ENCODE measurements at places on chromosomes 16 and 17.
A peak's percentile ranks its signal among the peaks of the same experiment; 100 is the strongest.

DNA sequence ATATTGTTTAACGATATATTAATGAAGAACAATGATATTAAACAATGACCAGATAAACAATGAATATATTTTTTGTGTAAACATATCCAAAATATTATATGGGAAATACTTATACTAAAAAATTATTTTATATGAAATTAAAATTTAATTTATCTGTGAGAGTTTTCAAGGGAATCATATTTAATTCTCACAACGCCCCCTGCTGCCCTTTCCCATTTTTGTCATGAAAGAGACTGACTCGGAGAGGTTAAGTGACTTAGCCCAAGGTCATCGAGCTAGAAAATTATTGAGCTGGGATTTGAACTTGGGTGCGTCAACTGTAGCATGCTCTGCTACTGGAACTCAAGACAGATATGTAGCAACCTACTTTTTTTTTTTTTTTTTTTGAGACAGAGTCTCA, 7.2 kb upstream of the MYCBPAP start:
- H3K4me1 ChIP-seq: peaks cover 11% of the 10 kb centered on the region
- H3K4me3 ChIP-seq: no peak overlapping the region
- no peak for DNase-seq
- peaks cover 3% of the 10 kb centered on the region for H3K36me3 ChIP-seq
- H3K27ac ChIP-seq: no peak overlapping the region

- no peaks in the 10 kb centered on the region for H3K27me3 ChIP-seq
- peak overlapping the region; percentile 47 for H3K27ac ChIP-seq
- H3K36me3 ChIP-seq: no peaks in the 10 kb centered on the region
- H3K4me3 ChIP-seq: no peak overlapping the region
Observed at GRCh38 chr16:17578981-17579874, 108.5 kb upstream of the XYLT1 start.

DNA sequence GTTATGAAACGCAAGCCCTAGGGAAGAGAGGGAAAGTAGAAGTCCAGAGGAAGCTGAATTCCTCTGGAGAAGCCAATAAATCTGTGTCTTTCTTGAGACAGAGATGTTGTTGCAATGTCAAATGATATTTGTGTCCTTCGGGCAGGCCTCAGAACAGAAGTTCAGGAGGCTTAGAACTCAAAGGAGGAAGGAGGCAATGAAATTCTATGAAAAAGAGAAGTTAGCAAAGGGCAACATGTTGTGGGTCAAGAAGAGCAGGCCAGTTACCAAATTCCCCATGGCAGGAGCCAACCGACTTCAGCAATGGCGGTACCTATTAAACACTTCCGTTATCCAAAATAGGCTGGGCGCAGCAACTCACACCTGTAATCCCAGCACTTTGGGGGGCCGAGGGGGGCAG, 109.0 kb upstream of the DHX40 start:
- DNase-seq: no peak
- no peak overlapping the region for H3K4me3 ChIP-seq
- no peaks in the 10 kb centered on the region for H3K4me1 ChIP-seq
- H3K36me3 ChIP-seq: peaks cover 2% of the 10 kb centered on the region

GRCh38 chr16:57994778-57995177, 5.7 kb downstream of the ZNF319 start:
- H3K36me3 ChIP-seq: peaks cover 2% of the 10 kb centered on the region
- DNase-seq: peak; percentile 24
- peak overlapping the region; percentile 83 for H3K27ac ChIP-seq
- peak overlapping the region; percentile 55 for H3K4me3 ChIP-seq
- peaks cover 43% of the 10 kb centered on the region for H3K4me1 ChIP-seq
- H3K27me3 ChIP-seq: no peaks in the 10 kb centered on the region

DNA sequence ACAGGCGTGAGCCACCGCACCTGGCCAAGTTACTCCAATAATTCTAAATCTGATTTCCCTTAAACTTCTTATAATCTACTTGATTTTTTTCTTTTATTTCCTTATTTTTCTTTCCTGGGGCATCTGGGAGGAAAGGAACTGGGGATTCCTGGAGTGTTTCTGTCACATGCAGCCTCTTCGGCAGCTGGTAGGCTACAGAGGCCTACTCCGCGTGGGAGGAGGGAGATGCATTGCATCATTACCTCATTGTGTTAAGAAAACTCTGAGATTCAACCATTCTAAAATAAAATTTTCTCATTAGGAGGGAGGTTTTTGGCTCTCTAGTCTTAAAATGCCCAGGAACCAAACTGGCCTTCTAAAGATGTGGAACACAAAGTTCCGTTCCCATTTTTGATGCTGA, 64.0 kb downstream of the SOX9 start:
- no peaks in the 10 kb centered on the region for H3K27me3 ChIP-seq
- H3K4me3 ChIP-seq: no peak overlapping the region
- H3K27ac ChIP-seq: no peak overlapping the region
- no peaks in the 10 kb centered on the region for H3K36me3 ChIP-seq

- peaks cover 2% of the 10 kb centered on the region for H3K4me1 ChIP-seq
- H3K4me3 ChIP-seq: no peak overlapping the region
- peaks cover 46% of the 10 kb centered on the region for H3K27me3 ChIP-seq
- no peaks in the 10 kb centered on the region for H3K36me3 ChIP-seq
- no peak overlapping the region for H3K27ac ChIP-seq
Observed at GRCh38 chr17:9828296-9829295, 2.9 kb downstream of the GLP2R start.

DNA sequence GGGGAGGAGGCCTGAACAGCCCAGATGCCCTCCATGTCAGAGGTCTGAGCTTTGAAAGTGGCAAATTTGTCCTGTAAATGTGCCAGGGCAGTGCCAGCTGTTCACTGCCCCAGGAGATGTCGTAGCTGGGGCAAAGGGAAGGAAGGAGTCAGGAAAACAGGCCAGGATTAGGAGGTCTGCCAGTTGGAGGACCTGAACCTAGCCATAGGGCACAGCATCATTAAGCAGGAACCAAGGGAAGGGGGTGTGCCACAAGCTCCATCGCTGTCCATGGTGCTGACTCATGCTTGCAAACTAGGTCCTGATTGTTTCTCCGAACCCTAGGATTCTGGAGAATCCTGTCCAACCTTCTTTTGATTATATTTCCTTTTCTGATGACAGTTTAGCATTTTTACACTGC, 124.2 kb downstream of the TMEM132E start:
- H3K4me1 ChIP-seq: no peaks in the 10 kb centered on the region
- no peaks in the 10 kb centered on the region for H3K36me3 ChIP-seq
- peaks cover 25% of the 10 kb centered on the region for H3K27me3 ChIP-seq
- DNase-seq: no peak

DNA sequence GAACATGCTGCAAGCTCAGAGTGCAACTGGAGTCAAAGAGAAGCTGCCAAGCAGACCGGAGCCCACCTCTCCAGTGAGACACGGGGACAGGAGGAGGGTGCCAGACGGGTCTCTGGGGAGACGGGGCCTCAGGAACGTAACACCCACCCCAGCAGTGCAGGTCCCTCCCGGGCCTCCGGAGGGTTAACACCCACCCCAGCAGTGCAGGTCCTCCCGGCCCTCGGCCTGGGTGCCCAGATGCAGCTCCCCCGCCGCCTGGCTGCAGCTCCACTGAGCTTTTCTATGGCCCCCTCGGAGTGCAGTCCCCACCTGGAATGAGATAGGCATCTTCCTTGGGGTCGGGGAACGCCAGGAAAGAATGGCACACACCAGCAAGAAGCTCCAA, 89.9 kb downstream of the ZNF778 start:
- H3K4me1 ChIP-seq: peaks cover 37% of the 10 kb centered on the region
- H3K27ac ChIP-seq: peak overlapping the region; percentile 34
- H3K36me3 ChIP-seq: peaks cover 10% of the 10 kb centered on the region
- no peak overlapping the region for H3K4me3 ChIP-seq

- DNase-seq: no peak
- peaks cover 12% of the 10 kb centered on the region for H3K4me1 ChIP-seq
- no peak overlapping the region for H3K27ac ChIP-seq
- H3K4me3 ChIP-seq: peak overlapping the region; percentile 25
- peaks cover 2% of the 10 kb centered on the region for H3K36me3 ChIP-seq
- H3K27me3 ChIP-seq: no peaks in the 10 kb centered on the region
Observed at GRCh38 chr17:14156689-14157088, 80.0 kb downstream of the CDRT15 start.

GRCh38 chr17:37842401-37842800, 81.8 kb upstream of the TBC1D3K start:
- no peak overlapping the region for H3K4me3 ChIP-seq
- DNase-seq: no peak
- no peak overlapping the region for H3K27ac ChIP-seq
- peaks cover 6% of the 10 kb centered on the region for H3K36me3 ChIP-seq
- H3K4me1 ChIP-seq: peaks cover 2% of the 10 kb centered on the region

- no peak overlapping the region for H3K27ac ChIP-seq
- peaks cover 4% of the 10 kb centered on the region for H3K36me3 ChIP-seq
- H3K4me3 ChIP-seq: peak overlapping the region; percentile 73
- H3K27me3 ChIP-seq: peaks cover 65% of the 10 kb centered on the region
- peaks cover 3% of the 10 kb centered on the region for H3K4me1 ChIP-seq
Observed at GRCh38 chr17:47791025-47791424, 30.6 kb downstream of the OSBPL7 start.

GRCh38 chr16:1900452-1900774, 17.8 kb downstream of the HS3ST6 start:
- DNase-seq: no peak
- no peaks in the 10 kb centered on the region for H3K4me1 ChIP-seq
- H3K27ac ChIP-seq: no peak overlapping the region
- H3K4me3 ChIP-seq: no peak overlapping the region

- H3K27me3 ChIP-seq: no peaks in the 10 kb centered on the region
- no peak for DNase-seq
- peak overlapping the region; percentile 92 for H3K27ac ChIP-seq
- H3K36me3 ChIP-seq: peaks cover 3% of the 10 kb centered on the region
Observed at GRCh38 chr16:70428178-70428998, 10.5 kb downstream of the ST3GAL2 start.

DNA sequence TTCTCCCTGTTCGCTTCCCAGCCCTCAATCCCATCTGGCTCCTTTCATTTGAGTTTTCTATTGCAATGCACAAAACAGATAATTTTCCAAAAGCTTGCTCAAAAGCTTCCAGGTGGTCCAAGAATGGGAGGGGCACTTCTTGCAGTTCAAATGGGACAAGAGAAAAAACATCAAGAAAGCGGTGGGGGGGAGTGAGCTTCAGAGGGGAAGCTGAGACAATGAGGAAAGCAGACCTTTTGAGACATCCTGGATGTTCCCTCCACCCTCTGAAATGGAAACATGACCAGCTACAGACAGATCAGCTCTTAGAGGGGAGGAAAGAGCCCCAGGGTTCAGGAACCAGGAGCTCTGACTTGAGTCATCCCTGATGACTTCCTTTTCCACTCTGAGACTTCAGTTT, 368.2 kb downstream of the SLC39A11 start:
- H3K27ac ChIP-seq: no peak overlapping the region
- peaks cover 36% of the 10 kb centered on the region for H3K4me1 ChIP-seq
- no peak for DNase-seq
- H3K36me3 ChIP-seq: no peaks in the 10 kb centered on the region

- no peak for DNase-seq
- peak overlapping the region; percentile 96 for H3K27ac ChIP-seq
- H3K27me3 ChIP-seq: no peaks in the 10 kb centered on the region
Observed at GRCh38 chr17:59827721-59828477, 64.8 kb downstream of the TUBD1 start.

GRCh38 chr16:68939692-68940320, 96.5 kb downstream of the TANGO6 start:
- H3K27me3 ChIP-seq: no peaks in the 10 kb centered on the region

GRCh38 chr17:74992223-74992622, 4.8 kb downstream of the CDR2L start:
- peaks cover 3% of the 10 kb centered on the region for H3K4me1 ChIP-seq
- no peak overlapping the region for H3K27ac ChIP-seq
- peaks cover 4% of the 10 kb centered on the region for H3K27me3 ChIP-seq
- H3K36me3 ChIP-seq: no peaks in the 10 kb centered on the region
- DNase-seq: no peak

- H3K4me3 ChIP-seq: peak overlapping the region; percentile 89
- H3K27ac ChIP-seq: peak overlapping the region; percentile 98
- H3K4me1 ChIP-seq: peaks cover 35% of the 10 kb centered on the region
- no peak for DNase-seq
Observed at GRCh38 chr16:85057212-85057889, 29.8 kb downstream of the KIAA0513 start.

- no peaks in the 10 kb centered on the region for H3K27me3 ChIP-seq
- H3K36me3 ChIP-seq: peaks cover 3% of the 10 kb centered on the region
- no peak overlapping the region for H3K27ac ChIP-seq
- no peak for DNase-seq
- H3K4me3 ChIP-seq: no peak overlapping the region
- peaks cover 8% of the 10 kb centered on the region for H3K4me1 ChIP-seq
Observed at GRCh38 chr16:4141604-4142003, 25.4 kb upstream of the ADCY9 start.

DNA sequence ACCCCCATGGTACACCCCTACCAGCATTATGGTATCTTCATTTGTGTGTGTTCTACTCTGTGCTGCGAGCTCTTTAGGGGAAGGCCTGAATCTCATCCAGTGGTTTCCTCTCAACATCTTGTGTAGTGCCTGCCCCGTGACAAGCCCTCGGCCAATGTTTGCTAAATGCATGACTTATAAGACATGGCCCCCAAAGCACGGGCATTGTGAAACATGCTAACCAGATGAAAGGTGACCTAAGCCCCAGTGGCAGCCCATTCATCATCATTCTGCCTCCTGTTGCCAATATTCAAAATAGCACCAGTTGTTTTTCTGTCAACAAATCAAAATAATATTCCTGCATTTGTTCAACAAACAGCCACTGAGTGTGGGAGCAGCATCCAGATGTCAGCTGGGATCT, 108.8 kb upstream of the HSBP1 start:
- no peak overlapping the region for H3K27ac ChIP-seq
- H3K4me1 ChIP-seq: no peaks in the 10 kb centered on the region
- no peaks in the 10 kb centered on the region for H3K36me3 ChIP-seq
- DNase-seq: no peak

DNA sequence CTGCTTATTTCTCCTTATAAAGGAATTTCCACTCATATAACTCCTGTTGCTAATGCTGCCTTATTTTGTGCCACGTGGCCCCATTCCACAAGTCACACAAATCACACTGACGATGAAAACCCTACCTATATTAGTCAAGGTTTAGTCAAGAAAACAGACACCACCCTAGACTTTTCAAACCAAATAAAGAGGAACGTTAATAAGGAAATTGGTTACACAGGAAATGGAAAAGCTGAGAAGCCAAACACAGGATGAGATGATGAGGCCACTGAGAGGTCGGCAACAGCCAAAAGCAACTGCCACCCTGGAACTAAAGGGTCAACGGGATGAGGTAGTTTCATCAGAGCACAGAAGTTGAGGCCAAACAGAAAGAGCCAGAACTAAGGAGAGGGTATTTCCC, 47.3 kb upstream of the ALOX12 start:
- H3K4me1 ChIP-seq: peaks cover 4% of the 10 kb centered on the region
- H3K27ac ChIP-seq: no peak overlapping the region
- no peak overlapping the region for H3K4me3 ChIP-seq
- peaks cover 2% of the 10 kb centered on the region for H3K36me3 ChIP-seq
- peaks cover 4% of the 10 kb centered on the region for H3K27me3 ChIP-seq
- no peak for DNase-seq

- no peaks in the 10 kb centered on the region for H3K36me3 ChIP-seq
- H3K4me1 ChIP-seq: peaks cover 14% of the 10 kb centered on the region
- no peak for DNase-seq
- no peak overlapping the region for H3K27ac ChIP-seq
- H3K27me3 ChIP-seq: no peaks in the 10 kb centered on the region
- no peak overlapping the region for H3K4me3 ChIP-seq
Observed at GRCh38 chr16:74556375-74556922, 50.5 kb downstream of the GLG1 start.

Measured in T-helper 17 cell (primary cell).